ENCODE measurements at places on chromosomes 11 and 22. TPM values are rescaled to one million over a fixed set of nuclear protein-coding genes. Genes with fewer than 3 reads are reported as not detected.

CDC42BPG gene
- polyA plus RNA-seq = 5.4 TPM

ISX gene
- polyA plus RNA-seq = 0.43 TPM

FHIP1B gene
- 62.0 TPM for polyA plus RNA-seq

IRAG1 gene
- polyA plus RNA-seq = 12.0 TPM

DNA sequence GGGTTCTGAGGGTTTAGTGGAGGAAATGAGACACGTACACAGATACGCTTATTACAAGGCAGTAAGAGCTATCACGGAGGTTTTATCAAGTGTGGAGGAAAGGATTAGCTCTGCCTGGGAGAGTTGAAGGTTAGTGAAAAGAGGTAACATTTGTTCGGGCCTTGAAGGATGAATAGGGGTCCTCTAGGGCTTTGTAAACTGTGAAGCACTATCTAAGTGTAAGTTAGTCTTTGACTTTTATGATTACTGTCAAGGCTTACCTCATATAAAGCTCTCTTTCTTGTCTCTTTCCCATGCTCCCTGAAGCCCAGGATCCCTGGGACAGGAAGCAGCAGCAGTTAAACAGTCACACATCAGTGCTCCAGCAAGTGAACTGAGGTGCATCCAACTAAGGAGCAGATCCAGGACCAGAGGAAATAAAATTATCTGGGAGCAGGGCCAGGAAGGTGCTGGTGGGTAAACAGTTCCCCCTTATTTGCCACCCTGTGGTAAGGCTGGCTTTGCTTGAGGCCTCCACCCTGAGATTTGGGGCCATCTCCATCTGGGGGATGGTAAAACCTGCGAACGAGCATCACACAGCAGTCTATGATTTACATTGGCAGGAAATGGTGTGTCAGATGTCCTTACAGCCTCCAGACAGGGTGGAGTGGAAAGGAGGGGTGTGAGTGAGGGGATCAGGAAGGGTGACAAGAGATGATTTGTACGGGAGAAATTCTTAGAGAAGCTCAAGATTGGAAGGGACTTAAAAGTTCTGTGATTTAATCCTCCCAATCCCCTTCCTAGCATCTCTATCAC lies 27.2 kb downstream of the GVQW3 start:
- DNase-seq = no peak

DNA sequence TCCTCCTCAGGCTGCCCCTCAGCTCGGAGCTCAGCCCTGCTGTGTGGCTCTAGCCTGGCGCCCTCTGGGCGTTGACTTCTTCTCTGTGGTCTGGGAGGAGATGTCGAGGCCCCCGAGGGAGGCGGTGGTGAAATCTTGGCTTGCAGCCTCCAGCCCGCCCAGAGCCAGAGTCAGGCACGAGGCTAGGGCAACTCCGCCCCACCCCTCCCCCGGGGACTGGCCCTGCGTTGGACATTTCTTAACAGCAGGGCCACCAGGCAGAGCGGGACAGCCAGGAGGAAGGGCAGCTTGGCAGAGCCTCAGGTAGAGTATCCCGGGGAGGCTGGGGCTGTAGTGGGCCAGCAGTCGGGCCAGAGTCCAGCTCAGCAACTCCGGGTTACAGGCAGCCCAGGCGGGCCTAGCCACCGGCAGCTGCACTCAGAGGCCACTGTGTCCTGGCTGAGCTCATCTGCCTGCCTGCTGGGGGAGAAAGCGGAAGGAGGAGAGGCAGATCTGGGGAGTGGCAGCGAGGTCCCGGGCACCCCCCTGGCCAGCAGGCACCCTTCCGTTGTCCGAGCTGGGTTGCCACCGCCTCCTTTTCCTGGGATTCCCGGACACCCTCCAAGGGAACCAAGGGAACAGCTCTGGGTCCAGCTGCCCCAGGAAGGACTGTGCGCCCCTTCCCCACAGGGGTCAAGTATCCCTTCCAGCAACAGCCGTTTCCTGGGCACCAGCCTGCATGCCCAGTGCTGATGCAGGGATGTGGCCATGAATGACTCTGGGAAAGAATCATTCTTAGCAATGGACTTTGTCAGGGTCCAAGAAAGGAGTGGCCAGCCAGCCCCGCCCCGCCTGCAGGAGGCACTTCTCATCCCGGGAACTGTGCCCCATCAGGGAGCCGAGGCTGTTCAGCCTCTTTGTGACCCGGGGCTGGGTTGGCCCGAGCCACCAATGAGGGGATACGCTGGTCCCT lies at the start of gene ALDH3B1:
Gene ALDH3B1 (plus strand): TSS at position 238 of the 952 bp plus-strand sequence. CDS start 4,971 bp downstream, outside the sequence.
- DNase-seq = no peak

GRCh38 chr11:17568944-17569343 lies 21.9 kb downstream of the OTOG start:
- no peak for DNase-seq

- DNase-seq = no peak
Observed at GRCh38 chr11:126216526-126217305, 5.1 kb downstream of the FAM118B start.

DNA sequence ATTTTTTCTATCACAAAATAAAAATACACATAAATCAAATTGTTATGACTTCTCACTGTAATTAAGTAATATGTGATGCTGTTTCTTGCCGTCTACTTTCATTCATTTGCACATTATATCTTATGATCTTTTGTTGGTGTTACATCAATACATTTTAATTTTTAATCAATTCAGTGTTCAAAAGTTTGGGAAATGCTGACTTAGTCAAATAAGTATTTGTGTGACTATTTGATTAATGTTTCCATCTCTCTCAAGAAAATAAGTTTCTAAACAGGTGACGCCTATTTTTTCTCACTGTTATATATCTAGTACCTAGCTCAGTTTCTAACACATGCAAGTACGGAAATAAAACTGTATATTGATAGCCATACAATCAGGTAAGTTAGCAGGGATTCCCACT lies 329.5 kb upstream of the KIRREL3 start:
- DNase-seq = no peak

DNA sequence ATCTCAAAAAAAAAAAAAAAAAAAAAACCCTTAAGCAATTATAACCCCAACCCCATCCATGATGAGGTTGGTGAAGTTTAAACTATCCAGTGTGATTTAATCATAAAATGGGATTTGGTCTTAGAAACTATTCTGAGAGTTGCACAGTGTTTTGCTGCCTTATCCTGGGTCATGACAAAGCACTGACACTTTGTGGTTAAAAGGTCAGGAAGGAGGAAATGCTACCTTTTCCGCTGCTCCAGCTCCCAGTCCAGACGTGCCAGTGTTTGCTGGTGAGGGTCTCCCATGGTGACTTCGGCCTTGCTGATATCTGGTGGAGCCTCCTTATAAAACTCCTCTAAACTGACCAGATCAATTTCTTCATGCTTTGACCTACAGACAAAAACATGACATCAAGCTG lies 14.5 kb downstream of the THOC5 start:
- no peak for DNase-seq

DNA sequence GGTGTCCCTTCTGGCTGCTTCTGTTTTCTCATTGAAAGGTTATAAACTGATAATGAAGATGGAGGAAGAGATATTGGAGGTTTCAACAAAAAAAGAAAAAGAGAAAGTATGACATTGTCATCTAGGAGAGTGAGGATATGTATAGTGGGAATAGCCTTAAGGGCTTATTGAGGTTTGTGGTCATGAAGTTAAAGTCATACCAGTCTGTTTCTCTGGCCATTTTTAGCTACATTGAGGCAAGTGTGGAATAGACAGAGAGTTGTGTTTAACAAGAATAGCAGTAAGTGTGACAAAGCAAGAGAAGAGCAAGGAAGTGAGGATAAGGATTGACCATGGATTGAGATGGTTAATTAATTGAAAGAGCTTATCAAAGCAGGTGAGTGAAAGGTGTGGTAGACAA lies 110.4 kb downstream of the ELP4 start:
- no peak for DNase-seq

DNA sequence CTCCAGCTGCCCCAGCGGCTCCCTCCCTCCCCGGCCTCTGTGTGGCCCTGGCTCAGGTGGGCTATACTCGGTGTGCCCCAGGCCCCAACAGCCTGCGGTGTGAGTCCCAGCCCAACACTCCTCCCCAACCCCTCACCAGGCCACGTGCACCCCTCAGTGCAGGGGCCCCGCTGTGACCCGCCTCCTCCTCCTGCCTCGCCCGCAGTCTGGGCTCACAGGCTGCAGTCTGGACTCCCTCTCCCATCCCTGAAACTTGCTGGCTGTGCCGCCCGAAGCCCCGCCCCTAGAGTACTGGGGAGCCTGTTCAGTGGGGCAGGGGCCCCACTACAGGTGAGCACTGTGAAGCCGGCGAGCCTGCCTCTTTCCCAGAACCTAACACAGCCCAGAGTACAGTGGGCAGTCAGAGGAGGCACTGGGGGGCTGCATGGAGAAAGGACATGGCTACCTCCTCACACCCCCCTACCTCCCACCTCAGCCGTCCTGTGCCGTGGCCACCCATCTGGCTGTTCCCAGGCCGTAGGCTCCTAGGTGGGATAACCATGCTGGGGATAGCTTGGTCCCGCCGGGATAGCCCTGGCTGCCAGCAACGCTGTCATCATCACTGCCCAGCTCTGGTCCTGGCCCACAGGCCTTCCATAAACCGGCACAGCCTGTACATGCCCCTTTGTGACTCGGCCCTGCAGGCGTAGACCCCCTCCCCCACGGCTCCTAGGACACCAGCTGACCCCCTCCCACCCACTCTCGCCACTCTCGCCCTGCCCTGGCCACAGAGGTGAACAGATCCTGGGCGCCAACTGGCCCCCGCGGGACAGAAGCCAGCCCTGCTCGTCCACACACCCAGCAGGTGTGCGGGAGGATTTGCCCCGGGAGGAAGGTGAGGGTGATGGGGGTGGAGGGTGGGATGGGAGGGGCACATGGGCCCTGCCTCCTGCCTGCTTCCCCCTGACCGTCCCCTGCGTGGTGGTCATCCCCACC lies 29.7 kb downstream of the CELSR1 start:
- DNase-seq = no peak

- no peak for DNase-seq
Observed at GRCh38 chr11:46272816-46273427, 4.5 kb upstream of the CREB3L1 start.

GRCh38 chr11:95571718-95572260 lies 217.8 kb downstream of the FAM76B start:
- no peak for DNase-seq

DNA sequence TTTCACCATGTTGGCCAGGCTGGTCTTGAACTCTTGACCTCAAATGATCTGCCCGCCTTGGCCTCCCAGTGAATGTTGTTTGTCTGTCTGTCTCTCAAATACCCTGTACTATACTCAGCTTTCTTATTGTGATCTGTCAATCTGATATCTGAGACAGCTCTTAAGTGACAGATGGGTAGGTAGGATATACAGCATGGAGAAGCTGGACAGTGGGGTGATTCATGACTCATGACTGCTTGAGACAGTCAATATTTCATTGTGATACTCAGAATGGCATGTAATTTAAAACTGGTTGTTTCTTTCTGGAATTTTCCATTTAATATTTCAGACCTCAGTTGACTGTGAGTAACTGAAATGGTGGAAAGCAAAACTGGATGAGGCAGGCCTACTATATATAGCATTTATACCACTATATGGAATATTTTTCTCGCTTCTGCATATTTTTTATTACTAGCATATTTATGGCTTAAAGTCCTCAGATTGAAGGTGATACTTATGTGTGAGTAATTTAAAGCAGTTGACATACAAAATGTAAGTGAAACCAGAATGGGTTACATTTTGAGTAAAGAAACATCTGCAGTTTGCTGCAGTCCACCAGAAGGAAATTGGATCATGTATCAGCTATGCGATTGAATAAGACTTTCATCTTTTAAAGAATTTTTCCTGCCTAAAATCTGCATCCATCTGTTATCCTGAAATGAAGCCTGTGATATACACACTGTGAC lies 22.3 kb downstream of the ARHGAP42 start:
- DNase-seq = no peak

DNA sequence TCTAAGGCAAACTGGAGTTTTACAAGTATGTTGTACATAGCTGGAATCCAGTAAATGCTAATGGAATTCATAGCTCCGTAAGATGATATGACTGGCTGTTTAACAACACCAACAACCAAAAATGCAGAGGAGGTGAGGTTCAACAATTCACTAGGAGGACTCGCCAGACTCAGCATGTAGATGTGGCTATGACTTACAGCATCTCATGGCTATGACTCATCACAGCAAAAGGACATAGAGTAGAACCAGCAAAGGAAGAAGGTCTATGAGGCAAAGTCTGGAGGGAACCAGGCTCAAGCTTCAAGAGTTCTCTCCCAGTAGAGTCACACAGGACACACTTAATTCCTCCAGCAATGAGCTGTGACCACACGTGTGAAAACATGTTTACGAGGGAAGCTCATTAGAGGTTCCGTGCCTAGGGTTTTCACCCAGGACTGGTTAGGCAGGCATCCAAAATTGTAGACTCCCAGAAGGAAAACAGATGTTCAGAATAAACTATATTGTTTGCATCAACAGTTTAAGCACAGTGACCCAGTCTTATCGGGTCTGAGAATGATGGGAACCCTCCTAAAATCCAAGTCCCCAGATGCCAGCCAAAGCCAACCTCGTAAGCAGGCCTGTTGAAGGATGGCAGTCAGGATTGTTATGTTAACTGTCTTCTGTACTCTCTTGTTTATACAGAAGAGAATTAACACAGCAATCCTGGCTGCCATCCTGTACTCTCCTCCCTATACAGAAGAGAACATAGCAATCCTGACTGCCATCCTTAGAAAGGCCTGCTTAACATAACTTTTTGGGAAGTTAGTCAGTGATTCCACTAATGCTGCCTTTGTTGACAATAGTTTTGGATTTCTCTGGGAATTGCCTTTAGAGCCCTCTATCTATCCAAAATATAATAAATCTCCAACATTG lies 116.6 kb downstream of the LARGE1 start:
- no peak for DNase-seq

- DNase-seq = no peak
Observed at GRCh38 chr11:75469785-75470405, 36.9 kb upstream of the KLHL35 start.

GRCh38 chr11:61139387-61139786 lies 21.8 kb downstream of the VPS37C start:
- DNase-seq = no peak

DNA sequence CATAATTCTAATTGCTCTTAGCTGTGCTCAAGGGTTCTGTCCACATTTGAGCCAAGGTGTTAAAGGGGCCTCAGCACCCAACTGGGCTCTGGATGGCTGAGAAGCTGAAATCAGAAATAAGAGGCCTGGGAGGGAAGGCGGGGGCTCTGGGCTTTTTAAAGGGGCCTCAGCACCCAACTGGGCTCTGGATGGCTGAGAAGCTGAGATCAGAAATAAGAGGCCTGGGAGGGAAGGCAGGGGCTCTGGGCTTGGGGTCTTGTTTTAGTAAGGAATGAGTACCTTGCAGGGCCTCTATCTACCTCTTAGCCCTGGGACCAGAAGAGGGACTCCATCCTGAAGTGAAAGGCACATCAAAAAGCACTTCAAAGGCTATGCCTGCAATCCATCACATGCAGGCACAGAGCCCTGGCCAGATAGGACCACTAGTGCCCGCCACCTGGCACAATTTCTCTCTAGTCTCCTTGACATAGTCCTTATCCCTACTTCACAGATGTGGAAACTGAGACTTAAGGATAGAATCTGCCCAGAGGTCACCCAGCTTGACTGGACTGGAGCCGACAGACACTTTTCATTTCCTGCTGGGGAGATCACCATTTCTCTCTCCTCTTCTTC lies 35.6 kb downstream of the DKK3 start:
- no peak for DNase-seq
